ENCODE measurements at places on chromosomes 1 and 21.

DNA sequence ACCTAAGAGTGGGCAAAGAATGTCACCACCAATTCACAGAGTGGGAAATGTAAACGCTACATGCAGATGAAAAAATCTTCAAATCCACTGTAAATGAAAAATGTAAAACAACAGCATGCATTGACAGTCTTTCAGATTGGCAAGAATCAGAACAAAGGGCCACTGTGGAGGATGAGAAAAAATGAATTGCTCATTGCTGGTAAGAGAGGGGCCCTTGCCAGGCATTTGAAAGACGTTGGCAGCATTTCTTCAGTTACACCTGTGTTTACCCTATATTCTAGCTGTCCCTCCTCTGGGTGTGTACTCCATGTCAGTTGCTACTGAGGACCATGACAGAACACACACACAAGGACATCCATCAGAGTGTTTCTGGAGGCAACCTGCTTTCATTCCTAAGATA is 25.8 kb upstream of the AADACL3 start:
- DNase-seq, result no peak

GRCh38 chr1:92748138-92748537 is 36.8 kb downstream of the EVI5 start:
- no peak for DNase-seq

GRCh38 chr21:38492007-38492406 is 6.3 kb downstream of the ERG start:
- DNase-seq, result no peak

DNA sequence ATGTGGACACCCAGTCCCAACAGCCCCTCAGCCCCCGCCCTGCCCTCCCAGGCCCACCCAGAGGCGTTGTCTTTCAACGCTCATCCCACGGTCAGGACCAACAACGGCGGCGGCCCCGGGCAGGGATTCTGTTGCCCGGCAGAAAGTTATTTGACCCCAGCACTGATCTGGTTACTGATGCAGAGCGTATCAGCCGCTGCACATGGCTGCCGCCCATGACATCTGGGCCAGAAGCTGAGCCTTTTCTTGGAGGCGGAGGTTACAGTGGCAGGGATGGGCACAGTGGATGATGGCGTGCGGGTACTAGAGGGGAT is 127.1 kb upstream of the ARHGEF16 start:
- no peak for DNase-seq

- no peak for DNase-seq
Measured at GRCh38 chr1:146035048-146035423, 13.5 kb upstream of the HJV start.

DNA sequence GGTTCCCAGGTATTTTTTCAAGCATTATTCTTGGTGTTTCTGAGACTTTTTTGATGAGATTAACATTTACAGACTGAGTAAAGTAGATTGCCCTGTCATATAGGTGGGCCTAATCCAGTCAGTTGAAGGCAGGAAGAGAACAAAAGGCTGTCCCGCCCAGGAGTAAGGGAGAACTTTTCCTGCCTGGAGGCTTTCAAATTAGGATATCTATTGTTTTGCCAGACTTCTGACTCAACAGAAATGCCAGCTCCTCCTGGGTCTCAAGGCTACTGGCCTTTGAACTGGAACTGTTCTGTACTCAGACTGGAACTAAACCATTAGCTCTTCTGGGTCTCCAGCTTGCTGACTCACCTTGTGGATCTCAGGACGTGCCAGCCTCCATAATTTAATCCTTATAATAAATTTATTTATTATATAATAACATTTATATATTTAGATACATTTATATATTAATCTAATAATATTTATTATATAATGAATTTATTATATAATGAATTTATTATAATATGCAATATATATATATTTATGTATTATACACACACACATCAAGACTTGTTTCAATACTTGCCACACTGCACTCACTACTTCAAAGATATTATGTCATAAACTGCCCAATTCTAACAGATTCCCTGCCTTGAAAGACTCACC is 510.8 kb upstream of the B3GALT2 start:
- no peak for DNase-seq

GRCh38 chr1:36352910-36353878 is 29.7 kb upstream of the EVA1B start:
- DNase-seq, result no peak

DNA sequence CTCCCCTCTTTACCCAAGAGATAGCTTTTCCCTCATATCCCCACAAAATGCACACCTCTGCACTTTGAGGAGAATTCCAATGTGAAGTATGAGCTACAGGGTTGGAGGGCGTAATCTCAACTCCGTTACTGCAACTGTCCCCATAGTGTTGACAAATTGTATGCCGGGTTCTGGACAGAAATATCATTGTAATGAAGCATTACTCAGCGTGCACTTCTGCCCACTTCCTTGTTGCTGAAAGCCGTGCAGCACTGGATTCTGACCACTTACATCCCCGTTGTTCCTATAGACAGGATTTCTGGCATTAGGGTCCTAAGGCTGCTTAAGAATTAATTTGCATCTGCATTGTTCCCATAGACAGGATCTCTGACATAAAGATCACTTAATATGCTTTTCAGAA is 205.6 kb downstream of the RHOU start:
- DNase-seq, result no peak

DNA sequence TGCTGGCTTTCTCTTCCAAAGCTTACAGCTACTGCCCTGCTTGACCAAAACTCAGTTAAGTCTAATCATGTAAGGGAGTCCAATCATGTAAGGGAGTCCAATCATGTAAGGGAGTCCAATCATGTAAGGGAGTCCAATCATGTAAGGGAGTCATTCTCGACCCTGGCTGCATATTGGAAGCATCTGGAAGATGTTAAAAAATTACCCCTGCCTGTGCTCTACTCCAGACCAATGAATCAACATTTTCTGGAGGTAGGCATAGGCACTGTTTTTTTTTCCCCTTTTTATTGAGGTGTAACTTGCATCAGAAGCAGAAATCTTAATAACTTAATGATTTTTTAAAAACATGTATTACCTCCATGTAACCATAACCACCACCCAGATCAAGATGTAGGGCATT is 9.4 kb downstream of the PIGP start:
- DNase-seq, result no peak

GRCh38 chr21:38303300-38303699 is 46.5 kb downstream of the KCNJ15 start:
- no peak for DNase-seq

- no peak for DNase-seq
Measured at GRCh38 chr1:229105822-229106525, 164.9 kb upstream of the RAB4A start.

DNA sequence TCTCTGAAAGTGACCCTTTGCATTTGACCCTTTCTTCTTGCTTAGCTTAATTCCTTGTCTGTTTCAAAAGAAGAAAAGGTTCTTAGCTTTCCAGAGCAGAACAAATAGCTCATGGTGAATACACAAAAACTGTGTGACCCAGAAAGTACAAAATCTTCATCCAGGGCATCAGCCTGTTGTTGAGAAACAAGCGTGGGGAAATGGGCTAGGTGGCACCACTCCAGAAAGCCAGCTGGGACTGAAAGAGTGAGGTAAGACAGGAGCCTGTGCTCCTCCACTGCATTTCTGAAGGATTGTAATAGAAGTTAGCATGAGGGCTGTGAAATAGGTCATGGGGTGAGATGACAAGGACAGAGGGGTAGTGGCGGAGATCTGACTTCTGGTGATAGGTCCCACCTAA is 45.8 kb downstream of the CYP2J2 start:
- DNase-seq, result no peak

GRCh38 chr1:157132616-157133167 is 5.5 kb downstream of the ETV3 start:
- DNase-seq, result no peak

DNA sequence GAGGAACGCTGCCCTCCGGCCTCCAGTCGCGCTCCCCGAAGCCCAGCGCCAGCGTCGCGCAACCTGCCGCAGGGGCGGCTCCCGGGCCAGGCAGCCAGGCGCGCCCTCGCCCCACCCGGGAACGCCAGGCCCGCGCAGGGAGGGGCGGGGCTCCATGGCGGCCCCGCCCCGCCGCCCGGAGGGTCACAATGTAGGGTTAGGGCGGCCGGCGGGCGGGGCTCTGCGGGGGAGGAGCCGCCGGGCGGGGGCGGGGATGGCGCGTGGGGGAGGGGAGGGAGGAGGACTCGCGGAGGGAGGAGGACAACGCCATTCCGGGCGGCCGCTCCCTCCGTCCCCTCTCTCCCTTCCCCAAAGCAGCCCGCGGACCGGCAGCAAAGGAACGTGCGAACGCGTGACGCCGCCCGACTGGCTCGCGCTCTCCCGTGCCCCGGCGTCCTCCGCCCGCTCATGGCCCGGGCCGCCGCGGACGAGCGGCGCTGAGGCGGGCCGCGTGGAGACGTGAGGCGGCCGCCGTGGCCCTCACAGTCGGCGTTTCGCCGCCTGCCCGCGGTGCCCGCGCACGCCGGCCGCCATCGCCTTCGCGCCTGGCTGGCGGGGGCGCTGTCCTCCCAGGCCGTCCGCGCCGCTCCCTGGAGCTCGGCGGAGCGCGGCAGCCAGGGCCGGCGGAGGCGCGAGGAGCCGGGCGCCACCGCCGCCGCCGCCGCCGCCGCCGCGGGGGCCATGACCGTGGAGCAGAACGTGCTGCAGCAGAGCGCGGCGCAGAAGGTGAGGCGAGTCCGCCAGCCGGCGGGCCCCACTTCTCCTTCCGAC is at the start of gene USP25:
USP25 (plus strand) TSS at position 309 of the 810 bp plus-strand sequence; CDS start at position 721, 412 bp downstream.
- DNase-seq, result peak; percentile 87

DNA sequence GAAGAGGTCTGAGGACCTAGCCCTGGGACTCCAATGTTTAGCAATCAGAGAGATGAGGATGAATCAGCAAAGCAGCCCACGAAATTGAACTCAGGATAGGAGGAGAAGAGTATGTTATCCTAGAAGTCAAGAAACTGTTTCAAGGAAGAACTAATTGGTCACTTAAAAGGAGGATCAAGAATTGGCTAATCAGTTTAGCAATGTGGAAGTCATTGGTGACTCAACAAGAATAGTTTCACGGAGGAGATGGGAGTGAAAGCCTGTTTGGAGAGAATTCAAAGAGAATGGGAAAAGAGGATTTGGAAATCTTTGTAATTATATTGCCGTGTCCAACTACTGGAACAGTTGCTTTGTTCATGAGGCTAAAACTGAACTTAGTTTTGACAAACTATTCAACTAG is 7.4 kb downstream of the HMCN1 start:
- no peak for DNase-seq

DNA sequence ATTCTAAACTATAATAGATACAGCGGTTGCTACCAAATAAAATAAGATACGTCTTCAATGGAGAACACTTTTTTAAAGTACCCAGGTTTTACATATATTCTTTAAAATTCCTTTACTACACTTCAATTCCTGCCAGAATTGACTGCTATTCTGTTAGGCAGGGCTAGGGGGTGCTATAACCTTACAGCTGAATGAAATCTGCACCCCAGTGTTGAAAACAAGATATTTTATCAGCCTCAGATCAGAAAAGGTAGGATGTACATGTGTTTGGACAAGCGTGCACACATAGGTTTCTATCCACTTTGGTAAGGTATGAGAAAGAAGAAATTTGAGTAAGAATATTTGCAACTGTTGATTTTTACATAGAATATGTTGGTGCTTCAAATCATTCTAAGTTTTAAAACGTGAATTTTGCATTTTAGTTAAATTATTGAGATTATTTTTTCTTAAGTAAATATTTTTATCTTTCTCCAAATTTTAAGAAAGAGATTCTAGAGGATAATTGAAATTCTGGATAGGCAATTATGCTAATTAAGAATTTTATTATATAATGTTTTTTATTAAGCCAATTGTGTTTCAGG is 490.8 kb upstream of the ADGRL4 start:
- no peak for DNase-seq

GRCh38 chr21:36156815-36157670 is at the start of gene DOP1B:
DOP1B (plus strand) TSS chr21:36156824; CDS start chr21:36164734, 7,910 bp downstream.
- peak; percentile 60 for DNase-seq

DNA sequence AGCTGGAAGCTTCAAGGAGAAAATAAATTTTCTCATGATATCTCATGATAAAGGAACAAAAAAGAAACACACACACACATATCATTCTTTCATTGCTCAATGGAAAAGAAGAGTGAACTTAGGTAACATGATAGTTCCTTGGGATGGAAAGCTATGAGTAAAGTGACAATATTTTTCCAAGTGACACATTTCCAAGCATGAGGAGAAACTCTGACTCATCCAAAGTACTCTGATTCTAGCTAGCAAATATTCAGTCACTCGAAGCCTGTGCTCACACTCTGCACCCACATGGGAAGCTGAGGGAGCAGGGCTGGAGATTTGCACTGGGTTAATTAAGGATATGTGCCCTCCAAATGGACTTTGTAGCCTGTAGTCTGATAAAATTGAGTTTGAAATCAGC is 222.4 kb downstream of the LRRC40 start:
- DNase-seq, result no peak

- no peak for DNase-seq
Measured at GRCh38 chr1:109776206-109776835, 12.6 kb upstream of the EPS8L3 start.

DNA sequence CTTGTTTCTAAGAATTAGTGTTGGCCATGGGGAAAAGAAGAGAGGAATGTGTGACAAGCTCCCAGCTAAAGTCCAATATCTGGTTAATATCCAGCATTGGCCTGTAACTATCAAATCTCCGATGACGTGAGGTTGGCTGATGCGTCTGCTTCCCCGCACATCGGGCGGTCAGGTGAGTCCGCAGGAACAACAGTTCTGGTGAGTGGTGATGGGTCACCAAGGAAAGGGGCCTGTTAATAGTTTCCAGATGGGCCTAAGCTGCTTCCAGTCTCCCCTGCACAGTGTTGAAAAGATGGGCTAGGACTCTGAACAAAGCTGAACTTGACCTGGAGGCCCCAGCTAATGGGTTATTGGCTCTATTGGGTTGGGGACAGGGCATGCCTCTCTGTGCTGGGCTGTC is 193.1 kb upstream of the EDN2 start:
- DNase-seq, result no peak

GRCh38 chr1:218658899-218659298 is 313.8 kb downstream of the TGFB2 start:
- DNase-seq, result no peak

DNA sequence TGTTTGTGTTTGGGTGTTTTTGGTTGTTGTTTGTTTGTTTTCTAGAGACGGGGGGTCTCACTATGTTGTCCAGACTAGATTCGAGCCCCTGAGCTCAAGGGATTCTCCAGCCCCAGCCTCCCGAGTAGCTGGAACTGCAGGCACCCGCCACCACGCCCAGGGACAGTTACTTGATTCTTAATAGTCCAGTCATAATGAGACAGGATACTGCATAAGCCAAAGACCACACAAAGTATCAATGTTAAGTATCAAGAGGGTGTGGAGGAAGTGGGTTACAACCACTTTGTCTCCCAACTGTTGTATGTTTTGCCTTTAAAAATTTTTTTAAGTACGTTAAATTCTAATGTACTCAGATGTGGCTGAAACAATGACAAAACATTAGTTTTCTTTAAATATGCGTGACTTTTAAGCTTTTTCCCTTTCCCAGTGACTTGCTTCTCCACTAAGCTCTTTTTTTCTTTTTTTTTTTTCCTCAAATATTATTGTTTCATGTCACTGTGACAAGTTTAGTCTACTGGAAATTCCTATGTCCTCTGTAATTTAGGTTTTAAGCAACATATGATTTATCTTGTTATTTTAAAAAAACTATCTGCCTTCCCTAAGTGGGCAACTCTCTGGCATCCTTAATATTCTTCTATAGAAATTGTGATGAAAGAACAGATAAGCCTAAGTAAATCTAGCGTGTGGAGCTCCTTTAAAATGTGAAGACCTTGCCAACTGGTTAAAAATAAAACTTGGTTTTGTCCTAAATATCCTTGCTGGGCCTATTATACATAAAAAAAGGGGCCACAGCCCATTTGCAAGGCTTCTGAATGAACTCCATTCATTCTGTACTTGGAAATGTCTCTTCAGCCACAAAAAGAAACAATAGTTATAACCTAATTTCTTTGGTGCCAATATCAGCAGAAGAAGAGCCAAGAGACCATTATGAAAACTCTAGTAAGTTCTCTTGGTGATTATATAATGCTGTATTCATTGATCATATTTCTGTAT is 56.2 kb upstream of the DPH5 start:
- peak; percentile 42 for DNase-seq
